ENCODE measurements at places on chromosomes 1 and 21.

- DNase-seq = peak; percentile 74
Observed at GRCh38 chr1:156623946-156624813, 5.0 kb downstream of the HAPLN2 start.

- DNase-seq = peak; percentile 83
Observed at GRCh38 chr1:32992489-32993323, 28.1 kb upstream of the RNF19B start.

DNA sequence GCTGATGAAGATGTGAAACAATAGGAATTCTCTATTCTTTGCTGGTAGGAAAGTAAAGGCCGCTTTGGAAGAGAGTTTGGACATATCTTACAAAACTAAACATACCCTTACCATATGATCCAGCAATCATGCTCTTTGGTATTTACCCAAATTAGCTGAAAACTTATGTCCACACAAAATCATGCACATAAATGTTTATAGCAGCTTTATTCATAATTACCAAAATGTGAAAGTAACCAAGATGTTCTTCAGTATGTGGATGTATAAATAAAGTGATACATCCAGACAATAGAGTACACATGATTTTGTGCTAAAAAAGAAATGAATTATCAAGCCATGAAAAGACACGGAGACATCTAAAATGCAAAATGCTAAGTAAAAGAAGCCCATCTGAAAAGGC, 98.7 kb upstream of the SLC35F3 start:
- no peak for DNase-seq

DNA sequence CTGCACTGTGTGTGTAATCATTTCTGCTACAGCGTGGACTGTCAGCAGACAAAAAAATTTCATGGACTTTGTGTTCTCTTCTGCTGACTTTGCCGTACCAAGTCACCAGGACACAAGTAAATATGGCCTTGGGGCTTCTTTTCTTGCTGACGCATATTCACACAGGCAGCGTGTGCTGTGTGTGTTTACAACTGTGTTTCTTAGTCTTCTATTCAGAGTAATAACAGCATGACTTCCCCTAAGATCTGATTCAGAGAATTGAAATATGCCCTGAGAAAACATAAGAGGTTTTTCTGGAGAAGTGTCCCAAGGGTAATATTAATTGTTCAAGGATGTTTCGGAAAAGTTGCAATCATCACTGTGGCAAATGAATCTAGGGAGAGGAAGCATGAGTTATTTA, 47.1 kb upstream of the DYNLT5 start:
- DNase-seq = no peak

DNA sequence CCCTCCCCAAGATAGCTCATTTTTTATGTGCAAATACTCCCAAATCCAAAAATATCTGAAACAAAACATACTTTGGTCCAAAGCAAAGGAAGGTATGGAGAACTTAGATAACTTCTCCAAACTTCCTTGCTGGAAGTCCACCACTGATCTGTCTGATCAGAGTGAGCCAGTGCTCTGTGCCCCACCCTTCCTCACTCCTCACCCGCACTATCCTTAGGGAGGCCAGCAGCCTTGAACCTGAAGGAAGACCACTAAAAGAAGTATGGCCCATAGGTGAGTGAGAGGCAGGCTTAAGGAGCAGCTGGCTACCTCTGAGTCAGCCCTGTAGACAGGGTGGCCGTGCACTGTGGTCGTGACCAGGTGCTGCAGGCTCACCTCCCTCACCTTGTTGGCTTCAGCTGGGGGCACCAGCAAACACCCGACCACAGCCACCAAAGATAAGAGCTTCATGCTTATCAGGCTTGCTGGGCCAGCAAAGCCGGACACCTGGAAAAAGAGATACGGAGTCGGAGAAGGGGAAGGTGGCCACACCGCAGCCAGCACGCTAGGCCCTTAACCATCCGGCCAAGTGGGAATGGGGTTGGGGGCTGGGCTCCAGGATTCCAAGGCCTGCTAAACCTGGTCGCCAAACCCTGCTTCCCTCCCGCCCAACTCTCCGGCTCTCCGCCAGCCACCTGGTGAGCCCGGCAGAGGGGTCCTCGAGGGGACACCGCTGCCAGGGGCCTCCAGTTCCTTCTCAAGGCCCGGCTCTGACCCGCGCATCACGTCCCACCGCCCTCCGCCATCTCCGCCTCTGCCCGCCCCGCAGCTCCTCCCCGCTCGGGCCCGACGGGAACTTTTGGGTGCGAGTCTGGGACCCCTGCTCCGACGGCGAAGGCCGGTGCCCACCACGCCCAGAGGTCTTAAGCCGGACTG, 543 bp downstream of the TMEM9 start:
- DNase-seq = no peak

DNA sequence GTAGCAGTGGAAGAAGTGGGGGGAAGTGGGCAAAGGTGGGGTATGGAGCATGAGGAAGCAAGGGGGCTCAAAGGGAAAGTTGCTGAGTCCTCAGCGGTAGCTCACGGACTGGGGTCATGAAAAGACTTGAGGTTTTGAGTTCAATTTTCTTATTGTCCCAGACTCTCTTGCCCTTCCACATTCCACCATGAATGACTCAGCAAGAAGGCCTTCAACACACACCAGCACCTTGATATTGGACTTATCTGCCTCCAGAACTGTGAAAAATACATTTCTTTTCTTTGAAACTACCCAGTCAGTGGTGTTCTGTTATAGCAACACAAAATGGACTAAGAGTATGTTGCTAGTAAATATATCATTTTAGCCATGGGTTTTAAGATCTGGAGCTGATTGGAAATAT, 17.3 kb upstream of the RHBDL2 start:
- no peak for DNase-seq

DNA sequence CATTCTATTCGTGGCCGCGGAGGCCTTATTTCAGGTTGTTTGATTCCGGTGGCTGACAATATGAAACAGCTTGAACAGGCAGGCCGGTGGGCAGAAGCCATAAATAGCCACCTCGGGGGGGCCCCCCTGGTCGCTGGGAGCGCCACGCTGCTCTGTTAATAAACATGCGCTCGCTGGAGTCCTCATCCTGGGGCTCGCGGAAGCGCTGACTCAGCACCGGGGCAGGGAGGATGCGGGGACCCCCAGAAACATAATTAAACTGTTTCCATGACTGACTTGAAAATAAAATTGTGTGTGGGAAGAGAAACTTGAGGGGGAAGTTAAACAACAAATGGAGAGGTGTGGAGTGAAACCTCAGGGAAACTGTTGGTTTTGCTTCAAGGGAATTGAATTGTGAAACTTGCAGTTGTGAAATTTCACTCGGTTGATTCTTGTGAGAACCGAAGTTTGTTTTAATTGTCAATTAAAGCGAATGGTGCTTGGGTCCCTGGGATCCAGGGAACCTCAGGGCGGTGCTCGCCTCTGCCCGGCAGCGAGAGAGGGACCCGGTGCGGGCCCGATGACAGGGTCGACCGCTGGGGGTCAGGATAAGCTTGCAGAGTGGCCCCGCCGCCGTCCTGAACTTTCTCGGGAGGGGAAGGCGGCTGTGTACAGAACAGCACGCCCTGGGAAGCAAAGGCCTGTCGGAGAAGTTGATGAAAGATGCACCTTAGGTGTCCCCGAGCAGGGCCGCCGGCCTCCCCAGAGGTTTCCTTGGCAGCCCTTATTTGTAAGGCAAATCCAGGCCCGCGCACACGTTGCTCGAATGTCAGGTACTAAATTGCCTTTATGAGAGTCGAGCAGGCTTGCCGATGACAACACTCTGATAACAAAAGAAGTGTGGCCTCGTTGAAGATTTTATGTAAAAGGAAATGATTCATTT, 176.9 kb upstream of the LMO4 start:
- peak; percentile 66 for DNase-seq

- DNase-seq = no peak
Observed at GRCh38 chr1:178143730-178144690, 50.1 kb downstream of the RASAL2 start.

Measured in activated effector memory CD4-positive, alpha-beta T cell treated with anti-CD3 and anti-CD28 coated beads, Interleukin-2, amount 50 U/mL, for 16 hours (primary cell).